NCI-H2081 (cell line): ENCODE measurements at places on chromosomes 1 and 21.

DNA sequence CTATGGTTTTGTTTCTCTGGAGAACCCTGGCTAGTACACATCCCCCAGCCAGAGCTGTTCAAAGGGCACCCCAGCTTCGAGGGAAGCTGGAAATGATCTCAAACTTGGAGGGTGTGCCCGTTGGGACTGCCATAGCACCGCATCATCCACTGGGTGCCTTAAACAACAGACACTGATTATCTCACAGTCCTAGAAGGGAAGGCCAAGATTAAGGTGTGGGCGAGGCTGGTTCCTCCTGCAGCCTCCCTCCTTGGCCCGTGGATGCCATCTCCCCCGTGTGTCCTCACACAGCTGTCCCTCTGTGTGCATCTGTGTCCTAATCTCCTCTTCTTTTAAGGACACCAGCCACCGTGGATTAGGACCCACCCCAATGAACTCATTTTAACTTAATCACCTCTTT is 4.2 kb upstream of the IBA57 start:
- no peak for DNase-seq

- no peak for DNase-seq
Measured at GRCh38 chr1:198113342-198113750, 43.5 kb upstream of the NEK7 start.

DNA sequence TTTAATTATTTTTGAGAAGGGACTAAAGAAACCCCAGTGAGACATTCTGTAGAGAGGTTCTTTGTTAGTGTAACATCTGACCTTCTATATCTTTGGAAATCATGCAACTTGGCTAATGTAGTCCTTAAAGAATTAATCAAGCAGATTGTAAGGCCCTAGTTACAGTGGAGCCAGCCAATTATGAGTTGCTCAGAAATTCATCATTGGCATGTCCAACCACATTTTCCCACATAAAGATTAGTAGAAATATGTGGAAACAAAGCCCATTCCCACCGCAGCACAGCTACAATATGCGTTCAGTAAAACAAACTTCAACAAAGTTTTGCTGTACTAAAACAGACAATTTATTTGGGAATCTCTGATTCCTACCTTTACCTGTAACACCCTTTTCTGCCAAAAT is 27.8 kb downstream of the WNT2B start:
- no peak for DNase-seq

DNA sequence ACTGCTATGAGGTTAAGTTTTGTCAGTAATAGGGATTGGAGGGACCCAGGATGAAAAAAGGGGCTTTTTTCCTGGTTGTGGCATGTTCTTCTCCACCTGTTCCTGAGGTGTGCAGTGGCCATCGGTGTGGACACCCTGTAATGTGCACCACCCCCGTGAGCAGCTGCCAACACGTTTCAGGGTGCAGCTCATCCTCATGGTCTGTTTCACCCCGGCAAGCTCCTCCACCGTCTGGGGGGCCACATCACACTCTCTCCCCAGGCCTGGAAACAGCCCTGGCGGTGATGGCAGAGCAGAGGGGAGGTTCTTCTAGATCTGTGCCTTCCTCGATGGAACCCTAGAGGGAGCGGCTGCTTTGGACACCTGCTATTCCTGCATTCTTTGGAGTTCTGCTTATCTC is 435.4 kb downstream of the MATN1 start:
- DNase-seq = no peak

DNA sequence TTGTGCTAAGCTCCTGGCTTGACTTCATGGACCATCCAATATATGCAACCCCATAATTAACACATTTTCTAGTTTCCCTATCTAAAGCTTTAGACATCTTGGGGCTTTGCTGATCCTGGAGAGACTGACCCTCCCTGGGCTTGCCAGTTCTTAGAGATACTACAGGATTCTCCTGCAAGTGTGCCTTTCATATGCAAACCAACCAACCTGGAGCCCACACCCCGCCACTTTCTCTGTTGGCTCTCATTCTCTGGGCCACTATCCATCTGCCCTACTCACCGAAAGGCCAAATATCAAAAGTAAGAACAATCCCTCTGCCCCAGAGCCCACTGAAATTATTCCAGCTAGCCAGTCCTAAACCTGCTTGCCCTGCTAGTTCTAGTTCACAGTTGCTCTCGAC is 2.2 kb upstream of the GBP6 start:
- no peak for DNase-seq

DNA sequence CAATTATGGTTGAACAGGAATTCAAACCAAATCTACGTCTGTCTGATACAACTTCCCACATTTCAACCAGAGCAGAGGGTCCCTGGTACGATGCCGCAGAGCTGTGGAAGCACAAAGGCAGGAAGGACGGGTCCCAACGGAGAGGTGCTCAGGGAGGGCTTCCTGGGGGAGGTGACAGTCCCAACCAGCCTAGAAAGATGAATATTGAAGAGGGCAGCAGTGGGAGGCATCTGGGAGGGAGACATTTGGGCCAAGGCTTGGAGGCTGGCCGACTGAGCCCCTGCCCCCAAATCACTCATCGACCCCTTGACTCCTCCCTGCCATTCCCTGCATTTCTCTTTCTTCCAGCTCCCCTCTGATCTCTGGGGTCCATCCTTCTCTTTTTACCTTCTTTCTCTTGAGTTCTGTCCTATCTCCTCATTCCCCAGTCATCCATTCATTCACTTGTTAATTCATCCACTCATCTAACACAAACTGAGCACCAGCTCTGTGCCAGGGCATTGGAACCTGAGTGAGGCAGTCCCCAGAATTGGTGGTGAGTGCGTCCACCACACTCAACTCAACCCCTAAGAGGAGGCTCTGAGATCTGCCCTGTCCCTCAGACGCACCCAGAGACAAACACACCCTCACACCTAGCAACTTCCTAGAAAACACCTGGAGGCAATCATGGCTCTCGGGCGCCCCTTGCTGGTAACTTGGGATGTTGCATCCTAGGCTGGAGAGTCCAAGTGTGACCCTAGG is 13.2 kb upstream of the CELA3B start:
- DNase-seq = peak; percentile 80

DNA sequence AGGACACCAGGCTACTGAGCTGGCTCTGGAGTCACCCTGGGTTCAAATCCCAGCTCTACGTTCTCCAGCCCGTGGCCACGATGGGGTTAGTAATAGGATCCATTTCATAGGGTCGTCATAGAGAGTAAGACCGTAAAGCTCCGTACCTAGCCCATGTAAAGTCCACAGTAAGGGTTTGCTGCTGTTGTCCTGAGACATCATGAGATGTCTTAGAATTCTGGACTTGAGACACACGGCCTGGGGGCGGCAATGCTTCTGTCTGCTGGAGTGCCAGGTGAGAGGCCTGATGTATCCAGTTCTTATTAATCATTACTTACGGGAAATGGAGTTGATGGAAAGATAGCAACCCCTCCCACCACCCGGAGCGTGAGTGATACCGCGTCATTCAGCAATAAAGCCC is 3.6 kb downstream of the TCP10L start:
- DNase-seq = no peak

GRCh38 chr1:43849670-43850069 is 83.9 kb upstream of the ARTN start:
- peak; percentile 20 for DNase-seq

DNA sequence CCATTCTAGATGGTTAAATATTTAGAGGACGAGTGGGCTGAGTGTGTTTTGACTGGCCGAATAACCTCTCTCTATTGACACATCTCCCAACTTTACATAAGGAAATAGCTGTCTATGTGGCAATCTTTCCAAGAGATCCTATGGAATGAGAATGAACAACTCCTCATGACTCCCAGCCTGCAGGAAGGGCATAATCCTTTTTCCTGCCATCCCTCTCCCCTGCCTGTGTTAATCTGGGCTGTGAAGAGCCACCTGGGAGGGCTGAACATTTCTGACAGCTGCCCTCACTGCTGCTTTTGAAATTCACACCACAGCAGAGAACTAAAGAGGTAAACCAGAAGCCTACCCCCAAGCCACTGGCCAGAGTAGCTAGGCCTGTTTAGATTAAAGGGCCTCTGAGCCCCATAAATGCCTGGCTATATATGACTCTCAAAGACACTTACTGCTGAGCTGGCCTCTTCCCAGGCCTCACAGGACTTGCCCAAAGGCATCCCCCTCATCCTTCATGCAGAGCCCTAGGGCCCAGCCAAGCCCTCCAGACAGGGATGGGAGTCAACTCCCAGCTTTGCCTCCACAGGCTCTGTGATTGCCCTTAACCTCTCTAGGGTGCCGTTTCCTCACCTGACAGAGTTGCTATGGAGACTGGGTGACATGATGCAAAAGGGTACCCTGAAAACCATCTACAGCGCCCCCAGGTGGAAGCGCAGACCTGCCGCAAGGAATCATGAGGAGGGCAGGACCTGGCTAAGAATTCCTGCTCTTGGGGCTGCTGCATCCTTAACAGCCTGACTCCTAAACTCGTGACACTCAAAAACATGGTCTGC is 42.0 kb upstream of the LDLRAP1 start:
- no peak for DNase-seq

DNA sequence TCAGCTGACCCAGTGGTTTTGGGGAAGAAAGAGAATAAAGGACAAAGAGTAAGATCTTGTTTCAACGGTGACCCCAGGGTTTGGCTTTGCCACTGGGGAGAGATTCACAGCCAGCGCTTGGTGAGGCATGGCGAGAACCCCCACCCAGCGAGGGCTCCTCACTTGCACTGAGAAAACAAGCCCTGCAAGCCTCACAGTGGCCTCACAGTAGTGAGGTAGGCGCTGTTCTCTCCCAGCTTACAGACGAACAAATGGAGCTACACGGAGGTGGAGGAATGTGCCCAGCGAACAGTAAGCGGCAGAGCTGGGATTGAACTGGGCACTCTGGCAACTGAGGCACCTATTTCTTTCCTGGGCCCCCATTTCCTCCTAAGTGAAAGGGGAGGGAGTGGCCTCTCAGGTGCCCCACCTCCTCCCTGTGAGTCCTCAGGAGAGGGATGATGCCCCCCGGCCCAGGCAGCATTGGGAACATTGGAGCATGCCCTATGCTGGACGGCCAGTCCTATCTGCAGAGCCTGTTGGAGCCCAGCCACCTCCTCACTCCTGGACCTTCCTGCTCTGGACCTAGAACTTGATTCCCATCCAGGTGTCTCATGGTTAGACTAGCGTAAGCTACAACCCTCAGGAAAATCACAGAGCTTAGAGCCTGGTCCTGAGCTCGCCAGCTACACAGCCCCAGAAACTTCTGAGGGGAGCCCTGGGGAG is 73.4 kb upstream of the EDN2 start:
- DNase-seq = no peak

DNA sequence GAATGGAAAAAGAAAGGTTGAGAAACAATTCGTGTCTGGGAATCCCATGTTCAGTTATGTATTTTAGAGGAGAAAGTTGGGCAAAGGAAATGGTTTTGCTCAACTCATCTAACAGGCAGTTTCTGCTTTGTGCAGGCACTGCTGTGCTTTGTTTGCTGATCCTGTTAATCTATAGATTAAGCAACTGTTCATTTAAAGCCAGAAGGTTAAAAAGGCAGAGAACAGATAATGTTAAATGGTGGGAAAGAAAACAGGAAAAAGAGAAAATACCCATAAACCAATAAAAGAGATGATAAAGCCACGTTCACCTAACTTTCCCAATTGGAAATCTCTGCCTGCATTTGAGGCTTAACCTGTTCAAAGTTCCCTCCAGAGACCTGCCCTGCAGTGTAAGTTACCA is 70.0 kb downstream of the APP start:
- DNase-seq = peak; percentile 4

GRCh38 chr1:110505596-110505995 is 13.4 kb downstream of the KCNA10 start:
- no peak for DNase-seq

DNA sequence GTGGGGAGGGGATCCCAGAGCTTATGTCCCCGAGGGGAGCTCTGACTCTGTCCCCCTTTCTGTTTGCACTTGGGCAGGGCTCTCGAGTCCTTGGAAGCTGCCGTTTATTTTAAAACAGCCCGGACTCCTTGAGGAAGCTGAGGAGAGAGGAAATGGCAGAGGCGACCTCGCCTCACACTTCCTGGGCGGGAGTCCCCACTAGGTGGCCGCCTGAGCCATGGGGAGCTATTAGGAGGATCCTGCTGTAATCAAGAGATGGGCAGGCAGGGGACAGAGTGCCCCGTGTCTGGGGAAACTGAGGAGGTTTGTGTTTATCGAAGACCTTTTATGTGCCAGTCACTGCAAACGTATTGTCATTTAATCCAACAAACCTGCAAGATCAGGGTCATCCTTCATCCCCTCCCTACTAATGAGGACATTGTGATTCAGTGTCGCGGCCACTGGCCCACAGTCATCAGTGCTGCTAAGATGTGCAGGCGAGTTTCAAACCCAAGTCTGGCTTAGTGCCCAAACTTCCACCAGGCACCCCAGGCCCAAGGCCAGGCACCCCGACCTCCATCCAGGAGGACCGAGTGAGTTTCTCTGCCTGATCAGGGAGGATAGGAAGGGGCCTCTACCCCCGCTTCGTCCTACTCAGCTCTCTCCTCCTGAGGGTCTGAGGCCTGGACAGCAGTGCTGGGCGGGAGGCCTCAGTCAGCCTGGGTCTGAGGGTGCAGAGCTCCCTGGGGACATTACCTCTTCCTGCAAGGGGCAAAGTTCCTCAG is 316.9 kb upstream of the VAMP3 start:
- no peak for DNase-seq

- DNase-seq = no peak
Measured at GRCh38 chr1:169338617-169339016, 29.0 kb downstream of the NME7 start.

- DNase-seq = no peak
Measured at GRCh38 chr1:156162430-156163037, 9.1 kb downstream of the SEMA4A start.

DNA sequence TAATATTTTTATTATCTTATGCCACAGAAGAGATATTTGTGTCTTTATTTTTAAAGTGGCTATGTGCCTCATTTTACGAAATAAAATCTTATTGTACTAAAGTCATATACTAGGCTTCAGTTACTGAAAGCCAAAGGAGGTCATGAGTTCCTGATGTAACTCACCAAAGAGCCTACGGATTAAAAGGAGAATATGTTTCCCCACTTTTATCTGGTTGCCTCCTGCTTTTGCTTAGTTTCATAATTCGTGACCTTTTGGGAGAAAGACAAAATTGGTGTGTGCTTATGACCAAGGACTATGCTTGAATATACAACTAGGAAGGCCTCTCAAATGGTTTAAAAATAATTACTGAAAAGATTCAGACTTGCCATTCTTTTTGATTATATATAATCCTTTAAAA is 18.2 kb upstream of the AHCTF1 start:
- no peak for DNase-seq

DNA sequence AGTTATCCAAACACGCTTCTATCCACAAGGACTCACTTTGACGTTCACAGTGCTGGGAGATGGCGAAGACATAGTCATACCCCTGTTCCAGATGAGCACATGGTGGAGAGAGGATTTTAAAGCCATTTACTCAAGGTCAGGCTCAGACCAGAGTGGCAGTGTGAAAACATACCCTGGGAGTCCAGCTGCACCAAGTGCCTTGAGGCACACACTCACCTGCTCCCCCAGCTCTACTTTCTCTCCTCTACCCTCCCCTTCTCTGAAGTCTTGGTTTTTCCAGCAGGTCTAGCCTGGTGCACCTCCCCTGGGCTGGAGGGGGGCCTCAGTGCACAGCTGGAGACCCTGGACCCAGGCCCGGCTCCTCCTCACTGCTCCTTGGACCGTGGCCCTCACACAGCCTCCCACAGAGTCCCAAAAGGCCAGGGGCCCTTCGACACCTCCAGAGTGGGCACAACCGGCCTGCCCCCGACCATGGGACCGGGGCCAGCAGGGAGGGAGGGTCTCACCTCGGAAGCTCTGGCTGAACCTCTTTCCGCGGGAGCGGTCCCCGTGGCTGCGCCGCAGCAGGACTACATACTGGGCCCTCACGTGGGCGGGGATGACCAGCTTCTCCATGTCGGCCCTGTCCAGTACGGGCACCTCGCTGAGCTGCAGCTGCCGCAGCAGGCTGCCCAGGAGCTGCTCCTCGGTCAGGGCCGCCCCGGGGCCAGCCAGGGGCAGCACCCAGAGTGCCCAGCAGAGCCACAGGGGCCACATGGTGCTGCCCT is 452 bp downstream of the LEFTY2 start:
- DNase-seq = no peak
